ENCODE measurements at places on chromosomes 11 and 22. TPM values are rescaled to one million over a fixed set of nuclear protein-coding genes. Genes with fewer than 3 reads are reported as not detected.

The SLC25A18 gene
- 0.11 TPM for total RNA-seq

The CEND1 gene
- total RNA-seq: 2.4 TPM

The ADORA2A gene
- 0.69 TPM for total RNA-seq

The KCTD17 gene
- 26.7 TPM for total RNA-seq

Data from A549 treated with ZK216348 at 1 μM for 4 hours (cell line).